ENCODE measurements at places on chromosomes 3 and 15.
A peak's percentile ranks its signal among the peaks of the same experiment; 100 is the strongest.

DNA sequence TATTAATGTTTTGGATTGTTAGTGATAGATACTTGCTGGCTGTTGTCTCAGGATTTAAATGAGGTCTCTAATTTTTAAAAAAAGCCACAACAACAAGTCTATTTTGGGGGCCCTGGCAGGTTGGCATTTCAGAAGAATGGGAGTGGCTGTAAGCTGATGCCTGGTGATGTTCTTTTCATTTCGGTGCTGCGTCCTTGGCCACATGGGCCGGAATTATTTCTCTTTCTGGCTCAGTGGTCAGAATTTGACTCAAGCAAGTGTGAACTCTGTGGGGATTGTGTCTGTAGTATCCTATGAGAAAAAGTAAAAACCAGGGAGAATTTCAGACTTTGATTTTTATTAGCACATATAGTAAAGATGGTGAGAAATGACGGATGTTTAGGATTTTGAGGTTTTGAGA, 203.0 kb downstream of the AKAP13 start:
- no peak for DNase-seq

- no peak for DNase-seq
Observed at GRCh38 chr3:129777806-129778205, 115.7 kb downstream of the TMCC1 start.

DNA sequence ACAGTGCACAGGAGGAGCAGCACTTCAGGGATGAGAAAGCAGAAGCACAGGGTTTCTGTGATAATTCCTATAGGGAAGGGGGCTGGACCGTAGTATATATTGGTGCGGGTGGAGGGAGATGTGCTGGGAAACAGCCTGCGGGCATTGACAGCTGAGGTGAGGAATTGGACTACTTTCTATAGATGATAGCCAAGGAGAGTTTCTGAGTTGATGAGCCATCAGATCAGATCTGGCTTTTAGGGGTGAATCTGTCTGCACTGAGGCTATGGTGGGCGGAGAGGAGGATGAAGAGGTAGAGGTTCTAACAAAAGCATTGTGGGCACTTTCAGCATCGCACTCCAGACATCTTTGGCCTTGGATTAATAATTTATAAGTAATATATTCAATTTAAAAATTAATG, 33.1 kb downstream of the SELENOT start:
- DNase-seq = no peak

DNA sequence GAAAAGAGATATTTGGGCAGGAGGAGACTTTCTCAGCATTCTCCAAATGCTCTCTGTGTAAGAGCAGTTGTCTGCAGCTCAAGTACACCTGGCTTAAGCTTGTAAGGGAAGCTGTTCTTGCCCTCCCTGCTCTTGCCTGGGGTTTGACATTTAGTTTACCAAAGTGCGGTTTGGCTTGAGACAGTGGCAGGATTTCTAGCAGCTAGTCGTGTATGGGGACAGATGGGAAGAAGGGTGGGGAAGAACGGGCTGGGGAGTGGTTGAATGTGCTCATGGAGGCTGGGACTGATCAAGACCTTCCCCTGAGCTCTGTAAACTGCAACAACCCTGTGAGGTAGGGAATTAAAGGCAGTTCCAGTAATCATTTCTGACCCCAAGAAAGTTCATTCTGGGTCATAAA, 39.8 kb downstream of the SQOR start:
- no peak for DNase-seq

DNA sequence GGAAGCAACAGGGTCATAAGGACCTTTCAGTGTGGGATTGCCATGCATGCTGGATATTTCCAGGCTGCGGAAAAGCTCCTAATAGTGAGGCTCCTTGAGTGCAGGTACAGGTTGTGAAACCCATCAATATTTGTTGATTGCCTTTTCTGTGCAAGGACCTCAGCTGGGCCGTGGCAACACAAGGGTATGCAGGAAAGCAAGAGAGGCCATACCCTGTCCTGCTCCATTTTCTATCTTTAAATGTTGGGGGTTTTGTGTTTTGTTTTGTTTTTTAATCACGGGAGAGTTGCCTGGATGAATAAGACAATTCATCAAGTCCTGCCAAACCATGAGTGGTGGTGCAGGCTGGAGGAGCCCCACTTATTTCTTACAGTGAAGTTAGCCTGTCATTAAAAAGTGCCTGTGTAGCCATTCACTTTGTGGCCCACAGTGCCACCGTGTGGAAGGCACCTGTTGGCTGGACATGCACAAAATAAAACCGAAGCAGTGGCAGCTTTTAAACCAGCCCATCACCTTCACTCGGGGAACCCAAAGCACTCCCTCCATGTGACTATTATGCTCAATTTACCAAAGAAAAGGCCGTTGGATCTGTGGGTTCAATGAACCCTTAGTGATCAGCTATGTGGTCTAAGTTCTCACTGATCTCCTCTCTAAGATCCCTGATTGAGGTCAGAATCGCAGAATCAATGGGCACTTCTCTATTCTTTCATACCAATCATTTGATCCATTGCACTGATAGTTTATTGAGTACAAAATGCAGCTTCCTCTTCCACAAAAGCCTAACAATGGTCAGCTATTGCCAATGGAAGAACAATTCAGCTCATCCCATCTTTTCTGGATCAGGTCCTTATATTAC, 42.2 kb downstream of the CLDN18 start:
- DNase-seq = peak; percentile 20

- DNase-seq = no peak
Observed at GRCh38 chr3:115498421-115498820, 124.9 kb upstream of the GAP43 start.

DNA sequence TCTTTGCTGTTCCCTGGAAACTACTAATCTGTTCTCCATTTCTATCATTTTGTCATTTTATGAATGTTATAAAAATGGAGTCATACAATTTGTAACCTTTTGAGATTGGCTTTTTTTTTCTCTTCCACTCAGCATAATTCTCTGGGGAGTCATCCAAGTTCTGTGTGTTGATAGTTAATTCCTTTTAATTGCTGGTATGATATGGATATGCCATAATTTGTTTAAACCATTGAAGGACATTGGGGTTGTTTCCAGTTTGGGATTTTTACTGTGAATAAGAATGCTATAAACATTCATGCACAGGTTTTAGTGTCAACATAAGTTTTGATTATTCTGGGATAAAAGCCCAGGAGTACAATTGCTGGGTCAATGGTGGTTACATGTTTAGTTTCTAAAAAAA, 279.4 kb downstream of the WNT5A start:
- DNase-seq = no peak

DNA sequence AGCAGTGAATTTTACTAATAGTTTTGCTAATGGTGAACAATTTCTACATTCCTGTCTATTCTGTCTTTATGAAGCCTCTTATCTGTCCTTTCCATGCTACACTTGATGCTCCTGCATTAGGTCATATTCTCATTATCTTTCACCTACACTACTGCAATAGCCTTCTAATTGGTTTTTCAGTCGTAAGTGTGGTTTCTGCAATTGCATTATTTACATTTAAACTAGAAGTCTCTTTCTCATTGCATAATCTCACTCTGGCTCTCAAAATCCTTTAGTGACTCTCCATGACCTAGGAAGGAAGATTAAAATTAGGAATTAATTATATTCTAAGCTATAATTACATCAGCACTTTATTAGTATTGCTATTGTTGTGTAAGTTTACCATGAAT, 686.5 kb downstream of the IGSF11 start:
- no peak for DNase-seq

DNA sequence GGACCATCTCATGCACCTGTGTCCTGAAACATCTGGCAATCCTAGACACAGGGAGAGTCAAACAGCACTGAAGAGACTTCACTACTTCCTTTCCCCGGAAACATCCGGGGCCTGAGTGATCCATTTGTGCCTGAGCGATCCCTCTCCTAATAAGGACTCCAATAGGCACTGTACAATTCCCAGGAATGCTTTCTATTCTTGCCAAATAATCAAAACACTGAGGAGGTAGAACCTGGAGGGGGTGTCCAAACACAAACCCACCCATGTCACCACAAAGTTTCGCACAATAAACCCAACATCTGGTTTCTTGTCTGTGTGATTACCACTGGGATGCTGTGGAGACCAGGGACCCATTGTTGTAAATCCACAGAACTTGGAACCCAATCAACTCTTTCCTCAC, 205.0 kb downstream of the OPA1 start:
- no peak for DNase-seq

- no peak for DNase-seq
Observed at GRCh38 chr3:143001034-143001368, 369 bp upstream of the U2SURP start.

GRCh38 chr3:81995329-81995728, 233.9 kb upstream of the GBE1 start:
- no peak for DNase-seq

- DNase-seq = no peak
Observed at GRCh38 chr3:151087648-151088047, 2.2 kb downstream of the MED12L start.

GRCh38 chr3:168684519-168684918, 588.8 kb upstream of the GOLIM4 start:
- DNase-seq = no peak

GRCh38 chr15:79900087-79900486, 3.3 kb upstream of the MTHFS start:
- no peak for DNase-seq

DNA sequence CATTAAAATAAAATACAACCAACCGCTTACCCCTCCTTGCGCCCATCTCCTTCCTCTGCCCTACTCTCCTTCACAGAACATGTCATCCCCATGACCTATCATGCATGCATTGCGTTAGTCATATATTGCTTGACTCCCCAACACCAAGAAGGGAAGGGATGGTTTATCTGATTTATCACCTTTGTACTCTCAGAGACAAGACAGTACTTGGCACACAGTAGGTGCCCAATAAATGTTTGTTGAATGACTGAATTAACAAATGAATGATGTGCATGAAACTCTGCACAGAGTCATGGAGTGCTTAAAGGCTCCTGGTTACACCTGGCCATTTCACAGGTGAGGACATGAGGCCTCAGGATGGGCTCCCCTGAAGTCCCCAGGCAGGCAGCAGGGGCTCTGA, 59.7 kb downstream of the IQSEC1 start:
- no peak for DNase-seq

DNA sequence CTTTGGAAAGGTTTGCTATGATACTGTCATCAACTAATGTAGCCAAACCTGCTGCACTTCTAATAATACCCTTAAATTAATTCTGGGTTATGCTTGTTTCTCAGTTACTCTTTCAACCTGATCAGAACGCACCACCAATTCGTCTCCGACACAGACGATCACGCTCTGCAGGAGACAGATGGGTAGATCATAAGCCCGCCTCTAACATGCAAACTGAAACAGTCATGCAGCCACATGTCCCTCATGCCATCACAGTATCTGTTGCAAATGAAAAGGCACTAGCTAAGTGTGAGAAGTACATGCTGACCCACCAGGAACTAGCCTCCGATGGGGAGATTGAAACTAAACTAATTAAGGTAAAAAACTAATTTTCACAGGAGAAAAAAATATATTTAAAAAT, 7.9 kb upstream of the RPLP1 start:
- DNase-seq = no peak

- DNase-seq = no peak
Observed at GRCh38 chr15:85406916-85407315, 26.5 kb downstream of the AKAP13 start.

DNA sequence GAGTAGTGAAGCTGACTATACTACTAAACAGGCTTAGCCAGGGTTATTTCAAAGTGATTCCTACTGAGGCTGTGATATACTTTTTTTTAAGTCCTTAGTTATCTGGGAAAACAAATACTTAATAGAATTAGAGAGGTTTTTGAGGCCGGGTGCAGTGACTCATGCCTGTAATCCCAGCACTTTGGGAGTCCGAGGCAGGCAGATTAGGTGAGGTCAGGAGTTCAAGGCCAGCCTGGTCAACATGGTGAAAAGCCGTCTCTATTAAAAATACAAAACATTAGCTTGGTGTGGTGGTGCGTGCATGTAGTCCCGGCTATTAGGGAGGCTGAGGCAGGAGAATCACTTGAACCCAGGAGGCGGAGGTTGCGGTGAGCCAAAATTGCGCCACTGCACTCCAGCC, 34.2 kb downstream of the PRTG start:
- DNase-seq = no peak

DNA sequence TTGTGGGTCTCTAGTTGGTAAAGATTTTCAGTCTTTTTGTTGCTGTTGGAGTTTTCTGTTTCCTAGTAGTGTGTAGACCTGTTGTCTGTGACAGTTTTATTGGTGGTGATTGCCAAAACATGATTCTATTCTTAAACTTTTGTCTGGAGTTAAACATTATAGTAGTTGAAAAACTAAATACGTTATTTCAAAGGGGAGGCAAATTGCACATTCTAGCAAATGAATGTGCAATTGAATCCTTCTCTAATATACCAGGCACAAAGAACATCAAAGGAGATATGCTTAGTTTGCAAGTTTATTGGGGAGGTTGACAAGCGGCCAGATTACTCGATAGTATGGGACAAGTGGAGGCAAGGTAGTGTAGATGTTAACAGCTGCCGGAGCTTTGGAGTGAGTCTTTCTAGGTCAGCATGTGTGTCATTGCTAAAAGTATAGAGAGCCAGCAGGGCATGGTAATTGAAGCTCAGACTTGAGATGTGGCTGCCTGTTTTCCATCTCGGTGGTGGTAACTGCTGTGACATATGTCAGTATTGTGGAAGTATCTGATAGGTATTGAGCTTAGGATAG, 20.6 kb downstream of the CHD2 start:
- DNase-seq = no peak

DNA sequence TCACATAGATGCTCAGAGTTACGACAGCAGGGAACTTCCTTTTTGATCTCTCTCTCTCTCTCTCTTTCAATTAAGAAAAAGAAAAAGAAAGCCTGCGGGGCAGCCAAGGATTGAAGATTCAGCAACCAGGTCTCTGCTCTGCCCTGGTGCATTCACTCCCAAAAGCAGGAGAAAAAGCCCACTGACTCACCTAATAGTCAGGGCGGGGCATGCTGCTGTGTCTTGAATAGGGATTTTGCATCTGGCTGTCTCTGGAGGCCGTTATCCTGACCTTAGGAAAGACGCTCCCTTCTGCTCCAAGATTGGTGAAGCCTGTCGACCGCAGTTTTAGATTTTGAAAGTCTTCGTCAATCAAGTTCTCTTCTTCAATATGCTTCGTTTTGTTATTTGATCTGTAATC, 20.8 kb upstream of the ITGB5 start:
- DNase-seq = no peak

DNA sequence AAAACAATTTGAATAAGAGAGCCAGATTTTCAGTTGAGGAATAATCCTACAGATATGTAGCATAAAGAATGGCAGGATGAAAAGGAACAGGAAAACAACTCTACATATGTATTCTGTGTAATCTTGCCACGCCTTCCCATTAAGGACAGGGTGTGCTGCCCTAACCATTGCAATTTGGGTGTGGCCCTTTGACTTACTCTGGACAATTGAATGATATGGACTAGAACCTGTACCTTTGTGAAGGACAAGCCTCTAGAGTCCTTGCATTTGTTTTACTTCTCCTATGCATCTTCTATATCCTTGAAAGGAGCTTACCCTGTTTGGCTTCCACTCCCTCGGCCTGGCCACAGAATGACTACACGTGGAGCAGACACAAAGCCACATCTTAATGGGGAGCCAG, 1261.6 kb upstream of the GBE1 start:
- DNase-seq = no peak

DNA sequence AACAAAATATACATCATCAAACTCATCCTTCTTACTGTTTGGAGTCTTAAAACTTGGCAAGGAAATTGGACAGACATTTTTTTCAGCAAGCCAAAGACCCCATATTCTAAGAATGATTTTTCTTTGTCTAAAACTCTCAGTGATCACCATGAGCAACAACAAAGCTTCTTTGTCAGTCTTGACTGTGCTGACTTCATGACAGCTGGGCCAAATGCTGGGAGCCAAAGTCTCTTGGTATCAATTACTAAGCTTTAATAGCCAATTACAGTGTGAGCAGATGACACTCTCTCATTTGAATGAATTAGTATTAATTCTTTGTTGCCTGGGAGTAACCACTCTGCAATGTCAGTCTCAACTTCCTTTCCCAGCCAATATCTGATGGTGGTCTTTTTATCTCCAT, 48.1 kb upstream of the GK5 start:
- no peak for DNase-seq

Measured in HuH-7 (cell line).